Thoracic aorta (tissue), 2 donors: ENCODE measurements at places on chromosomes 2 and 18. TPM values are rescaled to one million over a fixed set of nuclear protein-coding genes. Genes with fewer than 3 reads are reported as not detected.

DNA sequence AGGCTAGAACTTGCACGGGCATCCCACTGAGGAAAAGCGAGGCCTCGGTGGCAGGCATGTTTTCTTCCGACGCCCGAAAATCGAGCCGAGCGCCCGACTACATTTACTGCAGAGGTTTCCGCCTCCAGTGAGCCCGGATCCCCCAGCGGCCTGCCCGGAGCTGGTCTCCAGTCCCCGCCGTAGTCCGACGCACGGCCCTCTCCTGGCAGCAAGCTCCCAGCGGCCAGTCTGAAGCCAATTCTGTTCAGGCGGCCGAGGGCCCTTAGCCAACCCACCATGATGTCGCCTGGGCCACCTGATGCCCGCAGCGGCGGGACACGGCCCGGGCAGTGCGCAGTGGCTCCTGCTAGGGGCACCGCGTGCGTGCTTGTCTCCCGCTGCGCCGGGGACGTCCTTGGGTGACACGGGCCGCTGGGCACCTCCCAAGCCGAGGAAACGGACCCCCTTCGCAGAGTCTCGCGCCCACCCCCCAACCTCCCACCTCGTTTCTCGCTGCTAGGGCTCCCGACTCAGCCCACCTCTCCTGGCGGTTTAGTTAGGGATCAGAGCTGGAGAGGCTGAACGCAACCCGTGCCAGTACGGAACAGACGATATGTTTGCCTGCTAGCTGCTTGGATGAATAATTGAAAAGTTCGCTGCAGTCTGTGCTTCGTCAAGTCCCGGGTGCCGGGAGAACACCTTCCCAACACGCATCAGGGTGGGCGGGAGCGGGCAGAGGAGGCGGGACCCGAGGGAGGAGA, 5.3 kb downstream of the ONECUT2 start:
- no peaks in the 10 kb centered on the region for H3K36me3 ChIP-seq
- peaks cover 41% of the 10 kb centered on the region for H3K27me3 ChIP-seq
- H3K4me1 ChIP-seq, result peaks cover 13% of the 10 kb centered on the region
- H3K4me3 ChIP-seq, result no peak overlapping the region
- no peak for DNase-seq
- H3K27ac ChIP-seq, result no peak overlapping the region

DNA sequence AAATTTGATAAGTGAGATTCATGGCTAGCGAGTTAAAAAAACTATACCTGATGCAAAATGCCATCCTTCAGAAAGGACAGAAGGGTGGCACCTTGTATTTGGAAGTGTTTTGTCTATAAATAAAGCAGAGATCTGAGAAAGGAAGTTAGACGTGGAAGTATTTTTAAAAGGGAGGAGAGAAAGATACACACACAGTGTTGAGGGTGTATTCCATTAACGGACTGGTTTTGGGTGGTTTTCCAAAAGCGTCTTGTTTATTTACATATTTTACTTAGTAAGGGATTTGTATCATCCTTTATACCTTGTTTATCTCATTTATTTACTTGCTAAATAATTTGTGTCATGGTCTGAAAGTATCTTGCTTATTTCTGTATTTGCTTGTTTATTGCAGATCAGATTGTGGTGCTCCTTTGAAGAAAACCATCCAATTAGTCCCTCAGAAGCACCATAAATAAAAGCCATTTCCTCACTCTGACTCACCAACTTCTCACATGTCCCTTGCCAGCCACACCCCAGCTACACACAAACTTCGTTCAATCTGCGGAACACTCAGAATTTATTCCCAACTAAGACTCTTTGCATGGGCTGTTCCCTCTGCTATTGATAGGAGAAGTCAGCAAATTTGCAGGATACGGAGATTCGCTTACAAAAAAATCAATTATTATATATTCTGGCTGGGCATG, 90.8 kb downstream of the FAM124B start:
- H3K36me3 ChIP-seq, result no peaks in the 10 kb centered on the region
- no peaks in the 10 kb centered on the region for H3K27me3 ChIP-seq
- H3K27ac ChIP-seq, result no peak overlapping the region
- H3K4me1 ChIP-seq, result no peaks in the 10 kb centered on the region

- no peaks in the 10 kb centered on the region for H3K36me3 ChIP-seq
- H3K27ac ChIP-seq, result peak overlapping the region; percentile 11
- no peaks in the 10 kb centered on the region for H3K4me1 ChIP-seq
- no peak for DNase-seq
Measured at GRCh38 chr2:17813010-17813741, 3.1 kb upstream of the MSGN1 start.

Gene CGREF1
- total RNA-seq, result 19.8 TPM

DNA sequence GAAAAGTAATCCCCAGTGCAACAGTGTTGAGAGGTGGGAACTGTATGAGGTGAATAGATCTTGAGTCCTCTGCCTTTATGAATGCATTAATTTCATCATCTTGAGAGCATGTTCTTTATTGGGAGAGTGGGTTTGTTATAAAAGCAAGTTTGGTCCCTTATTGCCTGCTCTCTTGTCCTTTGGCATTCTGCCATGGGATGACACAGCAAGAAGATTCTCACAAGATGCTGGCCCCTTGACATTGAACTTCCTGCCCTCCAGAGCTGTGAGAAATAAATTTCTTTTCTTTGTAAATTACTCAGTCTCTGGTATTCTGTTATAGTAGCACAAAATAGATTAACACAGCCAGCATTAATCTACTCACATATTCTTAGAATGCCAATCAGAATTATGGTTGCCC, 108.6 kb downstream of the EHBP1 start:
- H3K27me3 ChIP-seq, result no peaks in the 10 kb centered on the region
- no peak for DNase-seq
- H3K27ac ChIP-seq, result no peak overlapping the region
- H3K4me3 ChIP-seq, result no peak overlapping the region
- H3K4me1 ChIP-seq, result no peaks in the 10 kb centered on the region

Gene AOX1
- 69.9 TPM for total RNA-seq

Gene TIGD1
- total RNA-seq, result 3.1 TPM

Gene SGO2
- total RNA-seq, result 0.54 TPM

- H3K4me1 ChIP-seq, result no peaks in the 10 kb centered on the region
- no peak overlapping the region for H3K27ac ChIP-seq
- no peaks in the 10 kb centered on the region for H3K27me3 ChIP-seq
- no peaks in the 10 kb centered on the region for H3K36me3 ChIP-seq
- no peak for DNase-seq
Measured at GRCh38 chr2:188244383-188244782, 47.3 kb upstream of the GULP1 start.

DNA sequence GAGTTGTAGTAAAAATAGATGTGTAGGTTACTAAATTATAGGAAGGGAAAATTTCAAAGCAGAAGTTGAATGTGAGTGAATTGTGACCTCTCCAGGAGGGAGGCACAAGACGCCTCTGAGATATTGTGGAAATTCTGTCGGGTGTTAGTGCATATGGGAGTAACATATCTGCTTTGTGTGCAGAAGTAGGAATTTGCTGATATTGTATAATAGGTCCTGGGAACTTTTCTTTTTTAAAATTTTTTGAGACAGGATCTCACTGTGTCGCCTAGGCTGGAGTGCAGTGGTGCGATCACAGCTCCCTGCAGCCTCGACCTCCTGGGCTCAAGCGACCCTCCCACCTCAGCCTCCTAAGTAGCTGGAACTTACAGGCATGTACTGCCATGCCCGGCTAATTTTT, 34.7 kb downstream of the UBXN4 start:
- H3K27me3 ChIP-seq, result no peaks in the 10 kb centered on the region
- no peak for DNase-seq
- peaks cover 64% of the 10 kb centered on the region for H3K36me3 ChIP-seq
- H3K4me1 ChIP-seq, result no peaks in the 10 kb centered on the region

Gene ESPNL
- total RNA-seq, result not detected

GRCh38 chr2:128644718-128645256, 326.1 kb upstream of the HS6ST1 start:
- no peak overlapping the region for H3K27ac ChIP-seq
- DNase-seq, result no peak
- H3K4me1 ChIP-seq, result no peaks in the 10 kb centered on the region

DNA sequence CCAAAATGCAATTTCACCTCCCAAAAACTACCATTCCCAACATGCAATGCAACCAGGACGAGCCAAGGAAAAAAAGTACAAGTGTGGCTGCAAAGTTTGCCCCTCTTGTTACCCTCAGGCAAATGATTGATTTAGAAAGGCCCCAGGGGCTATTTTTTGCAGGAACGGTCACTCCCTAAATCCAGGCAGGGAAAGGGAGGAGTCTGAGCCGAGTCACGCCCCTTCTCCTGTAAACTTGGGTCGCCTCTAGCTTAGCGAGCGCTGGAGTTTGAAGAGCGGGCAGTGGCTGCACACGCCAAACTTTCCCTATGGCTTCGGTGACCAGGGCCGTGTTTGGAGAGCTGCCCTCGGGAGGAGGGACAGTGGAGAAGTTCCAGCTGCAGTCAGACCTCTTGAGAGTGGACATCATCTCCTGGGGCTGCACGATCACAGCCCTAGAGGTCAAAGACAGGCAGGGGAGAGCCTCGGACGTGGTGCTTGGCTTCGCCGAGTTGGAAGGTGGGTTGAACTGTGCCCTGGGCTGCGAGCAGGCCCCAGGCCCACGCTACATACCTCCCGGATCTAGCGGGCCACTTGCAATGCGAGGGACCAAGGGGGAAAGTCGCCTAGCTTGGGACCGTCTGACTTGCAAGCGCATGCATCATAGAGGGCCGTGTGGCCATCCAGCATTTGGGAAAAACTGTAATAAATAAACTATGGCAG, at the start of gene GALM:
TSS of gene GALM (plus strand) at position 261 of the 702 bp plus-strand sequence. CDS start at position 309, 48 bp downstream.
- peak; percentile 43 for DNase-seq
- H3K4me3 ChIP-seq, result peak within 1 kb of the TSS; percentile 72
- H3K4me1 ChIP-seq, result peaks cover 48% of the 10 kb centered on the region
- no peaks in the 10 kb centered on the region for H3K27me3 ChIP-seq

Gene ANKRD29
- 5.6 TPM for total RNA-seq

Gene FSHR
- not detected for total RNA-seq

DNA sequence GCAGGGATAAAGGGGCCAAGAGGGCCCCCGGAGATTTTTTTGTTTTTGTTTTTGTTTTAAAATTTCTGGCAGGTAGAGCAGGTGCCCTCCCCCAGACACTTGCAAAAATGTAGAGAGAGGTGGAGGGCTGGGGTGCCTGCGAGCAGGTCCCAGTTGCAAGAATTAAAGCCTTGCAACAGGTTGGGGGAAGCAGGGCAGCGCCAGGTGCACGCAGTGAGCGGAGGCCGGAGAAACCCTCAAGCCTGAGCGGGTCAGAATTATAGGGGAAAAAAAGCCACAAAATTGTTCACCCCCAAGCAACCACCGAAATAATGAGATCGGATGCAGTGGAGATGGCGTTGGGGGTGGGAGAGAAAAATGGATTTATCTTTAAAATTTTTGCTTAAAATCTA, 527 bp downstream of the IGFBP5 start:
- H3K27ac ChIP-seq, result peak overlapping the region; percentile 92
- H3K4me3 ChIP-seq, result peak overlapping the region; percentile 86
- H3K27me3 ChIP-seq, result no peaks in the 10 kb centered on the region
- H3K36me3 ChIP-seq, result no peaks in the 10 kb centered on the region

Gene MTERF4
- 24.6 TPM for total RNA-seq

Gene ASB18
- not detected for total RNA-seq

Gene ABCG8
- not detected for total RNA-seq

DNA sequence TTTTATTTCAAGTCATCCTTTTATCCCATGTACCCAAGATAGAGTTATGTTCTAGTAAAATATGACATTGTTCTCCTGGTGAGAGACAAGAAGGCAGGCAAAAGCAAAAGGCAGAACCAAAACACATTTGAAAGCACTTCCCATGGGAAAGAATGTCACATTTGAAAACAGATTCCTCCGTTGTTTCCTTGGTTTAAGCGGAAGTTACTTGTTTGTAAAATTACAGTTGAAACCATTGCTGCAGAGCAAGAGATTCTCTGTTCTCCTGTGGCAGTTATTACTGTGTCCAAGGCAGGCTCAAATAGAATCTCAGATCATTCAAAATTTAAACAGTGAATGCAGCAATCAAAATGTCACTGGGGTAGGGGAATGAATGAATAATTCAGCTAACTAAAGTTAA, 149.6 kb downstream of the MTCL1 start:
- no peaks in the 10 kb centered on the region for H3K27me3 ChIP-seq
- no peaks in the 10 kb centered on the region for H3K4me1 ChIP-seq
- H3K27ac ChIP-seq, result no peak overlapping the region
- H3K4me3 ChIP-seq, result no peak overlapping the region
- no peaks in the 10 kb centered on the region for H3K36me3 ChIP-seq
- DNase-seq, result no peak

DNA sequence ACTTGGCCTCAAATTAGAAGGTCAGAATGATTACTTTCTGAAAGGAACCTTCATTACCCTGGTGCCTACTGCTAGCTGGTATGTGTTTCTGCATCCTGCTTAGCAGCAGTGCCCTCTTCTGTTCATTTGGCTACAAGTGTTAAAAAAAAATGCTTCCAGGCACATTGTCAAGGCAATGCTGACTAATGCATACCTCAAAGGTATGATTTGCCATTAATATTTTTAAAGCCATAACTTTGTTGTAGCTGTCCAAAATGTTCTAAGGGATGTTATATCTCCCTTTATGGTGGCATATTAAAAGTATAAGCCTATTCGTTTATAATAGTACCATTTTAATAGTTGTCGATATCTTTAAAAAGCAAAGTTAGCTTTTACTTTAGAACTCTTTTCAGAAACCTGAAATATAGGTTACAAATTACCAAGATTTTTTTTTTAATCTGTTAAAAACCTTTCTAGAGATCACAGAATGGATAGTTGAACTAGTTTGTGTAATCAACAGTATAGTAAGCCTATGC, 52.0 kb upstream of the FAM171B start:
- no peaks in the 10 kb centered on the region for H3K4me1 ChIP-seq
- H3K27me3 ChIP-seq, result no peaks in the 10 kb centered on the region
- DNase-seq, result no peak
- peaks cover 20% of the 10 kb centered on the region for H3K36me3 ChIP-seq

GRCh38 chr2:12433626-12433990, 283.1 kb upstream of the TRIB2 start:
- H3K4me1 ChIP-seq, result peaks cover 28% of the 10 kb centered on the region
- H3K4me3 ChIP-seq, result no peak overlapping the region
- no peaks in the 10 kb centered on the region for H3K36me3 ChIP-seq
- no peak for DNase-seq

- no peak overlapping the region for H3K27ac ChIP-seq
- H3K4me3 ChIP-seq, result no peak overlapping the region
- H3K4me1 ChIP-seq, result no peaks in the 10 kb centered on the region
- DNase-seq, result no peak
- H3K36me3 ChIP-seq, result no peaks in the 10 kb centered on the region
Measured at GRCh38 chr2:231011526-231011925, 15.6 kb downstream of the SPATA3 start.

DNA sequence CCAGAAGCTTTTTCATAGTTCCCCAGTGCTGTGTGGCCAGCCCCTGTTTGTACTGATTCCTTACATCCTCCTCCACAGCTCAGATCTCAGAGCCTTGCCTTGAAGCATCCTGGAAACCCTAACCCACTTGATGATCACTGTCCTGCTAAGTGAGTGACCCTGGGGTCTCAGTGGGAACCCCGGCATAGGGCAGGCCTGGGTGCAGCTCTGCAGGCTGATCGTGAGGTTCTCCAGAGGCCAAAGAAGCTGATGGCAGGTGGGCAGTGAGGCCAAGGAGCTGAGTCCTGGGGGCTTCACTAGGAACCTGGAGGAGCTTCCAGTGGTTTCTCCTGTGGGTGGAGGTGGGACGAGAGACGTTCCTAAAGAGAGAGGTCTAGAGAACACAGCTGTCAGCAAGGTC, 47.4 kb upstream of the BIN1 start:
- H3K36me3 ChIP-seq, result no peaks in the 10 kb centered on the region
- no peak overlapping the region for H3K27ac ChIP-seq

Gene LIMS2
- total RNA-seq, result 246 TPM
